ENCODE measurements at places on chromosomes 2 and 18.

- DNase-seq = no peak
Measured at GRCh38 chr2:7904319-7904718, 777.5 kb upstream of the ID2 start.

DNA sequence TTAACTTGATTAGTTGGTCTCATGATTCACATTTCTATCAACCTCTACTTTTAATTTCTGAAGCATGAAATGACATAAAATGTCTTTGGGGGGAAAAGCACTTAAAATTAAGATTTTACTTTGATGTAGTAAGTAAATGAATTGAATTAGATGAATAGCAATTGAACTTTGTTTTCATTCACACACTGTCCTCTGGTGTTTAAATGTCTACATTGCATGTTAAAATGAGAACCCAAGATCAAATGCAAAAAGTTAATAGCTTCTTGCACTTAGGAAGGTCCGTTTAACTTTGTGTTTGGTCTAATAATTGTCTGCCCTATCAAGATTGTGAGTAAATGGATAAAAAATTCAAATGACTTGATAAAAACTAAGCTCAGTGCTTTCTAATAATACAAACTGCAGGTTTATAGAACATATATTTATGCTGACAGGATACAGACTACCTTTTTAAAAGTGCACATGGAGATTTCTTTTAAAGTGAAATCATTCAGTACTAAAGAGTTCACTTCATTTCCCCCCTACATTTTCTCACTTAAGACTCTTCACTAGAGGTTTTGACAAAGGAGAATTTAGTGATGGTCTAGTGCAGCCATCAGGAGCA lies 156.2 kb upstream of the NABP1 start:
- DNase-seq = no peak

- DNase-seq = no peak
Measured at GRCh38 chr2:121409388-121409787, 121.3 kb upstream of the RNU4ATAC start.

- no peak for DNase-seq
Measured at GRCh38 chr2:241257419-241258032, 57.9 kb downstream of the HDLBP start.

- DNase-seq = no peak
Measured at GRCh38 chr2:148674063-148675020, 29.8 kb downstream of the EPC2 start.

DNA sequence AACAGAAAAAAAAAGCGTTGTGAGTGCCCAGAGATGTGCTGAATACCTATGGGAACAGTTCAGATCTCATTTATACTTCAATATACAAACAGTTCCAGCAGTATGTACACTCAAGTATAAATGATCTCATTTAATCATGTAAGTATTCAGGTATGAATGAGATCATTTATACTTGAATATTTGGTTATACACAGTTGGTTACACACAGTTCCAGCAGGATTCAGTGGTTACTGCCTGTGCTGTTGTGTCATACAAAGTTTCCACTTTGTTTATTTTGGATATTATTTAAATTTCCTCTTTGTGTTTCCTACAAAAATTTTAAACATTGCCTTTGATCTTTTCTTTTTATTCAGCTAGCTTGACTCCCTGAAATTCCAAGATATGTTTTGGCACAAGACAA lies 293.5 kb upstream of the SLC39A10 start:
- no peak for DNase-seq

DNA sequence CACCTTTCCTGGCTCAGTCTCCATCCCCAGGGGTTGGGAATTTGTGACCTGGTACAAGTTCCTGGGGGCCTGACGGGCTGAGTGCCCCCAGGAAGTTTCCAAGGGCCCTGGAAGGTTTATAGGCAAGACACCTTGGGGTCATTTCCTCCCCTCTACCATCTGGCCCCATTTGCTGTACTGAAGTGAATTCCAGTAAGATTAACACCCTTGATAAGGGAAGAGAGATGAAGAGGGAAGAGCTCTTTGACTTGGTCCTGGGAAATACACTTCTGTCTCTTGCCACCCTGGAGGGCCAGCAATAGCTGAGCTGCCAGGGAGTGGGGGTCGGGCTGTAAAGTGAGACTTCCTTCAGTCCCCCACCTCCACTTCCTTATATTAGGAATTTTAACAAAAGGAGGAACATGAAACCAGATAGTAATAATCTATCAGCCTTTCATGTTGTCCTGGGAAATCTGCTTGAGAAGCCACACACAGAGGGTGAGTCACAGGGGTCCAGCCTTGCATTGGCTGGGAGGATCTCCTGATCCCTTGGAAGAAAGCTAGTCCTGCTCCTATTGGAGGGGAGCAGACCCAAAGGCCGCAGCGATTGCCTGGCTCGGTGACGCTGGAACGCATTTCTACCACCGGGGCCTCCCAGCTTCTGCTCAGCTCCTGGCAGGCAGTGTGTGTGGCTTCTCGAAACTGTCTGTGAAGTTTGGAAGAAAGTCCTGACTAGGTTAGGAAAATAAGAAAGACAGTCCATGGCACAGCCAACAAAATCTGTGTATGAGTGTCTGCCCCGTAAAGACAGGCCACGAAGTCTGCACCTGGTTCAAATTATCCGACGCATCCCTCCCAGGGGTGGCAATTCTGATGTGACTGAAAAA lies 87.3 kb downstream of the ACAA2 start:
- DNase-seq = no peak

- DNase-seq = no peak
Measured at GRCh38 chr2:134705861-134706586, 12.8 kb downstream of the TMEM163 start.

GRCh38 chr18:79135924-79136323 lies 66.7 kb downstream of the ATP9B start:
- no peak for DNase-seq

Measured in stimulated activated CD8-positive, alpha-beta memory T cell treated with anti-CD3 and anti-CD28 coated beads, Interleukin-4, amount 100 ng/mL, for 4 hours (primary cell).